ENCODE measurements at places on chromosomes 4 and X.

DNA sequence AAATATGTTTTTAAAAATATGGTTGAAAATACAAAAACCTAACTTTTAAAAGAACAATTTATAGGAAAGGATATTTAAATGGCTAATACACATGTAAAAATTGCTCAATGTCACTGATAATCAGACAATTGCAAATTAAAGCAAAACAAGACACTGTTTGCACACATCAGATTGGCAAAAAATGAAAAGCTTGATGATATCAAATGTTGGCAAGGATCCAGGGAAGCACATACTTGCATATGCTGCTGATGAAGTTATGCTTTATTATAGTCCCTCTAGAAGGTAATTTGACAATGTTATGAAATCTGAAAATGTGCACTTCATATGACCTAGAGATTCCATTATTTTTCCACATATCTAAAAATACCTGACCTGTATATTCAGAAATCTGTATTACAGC is 45.7 kb upstream of the EPGN start:
- DNase-seq: no peak

DNA sequence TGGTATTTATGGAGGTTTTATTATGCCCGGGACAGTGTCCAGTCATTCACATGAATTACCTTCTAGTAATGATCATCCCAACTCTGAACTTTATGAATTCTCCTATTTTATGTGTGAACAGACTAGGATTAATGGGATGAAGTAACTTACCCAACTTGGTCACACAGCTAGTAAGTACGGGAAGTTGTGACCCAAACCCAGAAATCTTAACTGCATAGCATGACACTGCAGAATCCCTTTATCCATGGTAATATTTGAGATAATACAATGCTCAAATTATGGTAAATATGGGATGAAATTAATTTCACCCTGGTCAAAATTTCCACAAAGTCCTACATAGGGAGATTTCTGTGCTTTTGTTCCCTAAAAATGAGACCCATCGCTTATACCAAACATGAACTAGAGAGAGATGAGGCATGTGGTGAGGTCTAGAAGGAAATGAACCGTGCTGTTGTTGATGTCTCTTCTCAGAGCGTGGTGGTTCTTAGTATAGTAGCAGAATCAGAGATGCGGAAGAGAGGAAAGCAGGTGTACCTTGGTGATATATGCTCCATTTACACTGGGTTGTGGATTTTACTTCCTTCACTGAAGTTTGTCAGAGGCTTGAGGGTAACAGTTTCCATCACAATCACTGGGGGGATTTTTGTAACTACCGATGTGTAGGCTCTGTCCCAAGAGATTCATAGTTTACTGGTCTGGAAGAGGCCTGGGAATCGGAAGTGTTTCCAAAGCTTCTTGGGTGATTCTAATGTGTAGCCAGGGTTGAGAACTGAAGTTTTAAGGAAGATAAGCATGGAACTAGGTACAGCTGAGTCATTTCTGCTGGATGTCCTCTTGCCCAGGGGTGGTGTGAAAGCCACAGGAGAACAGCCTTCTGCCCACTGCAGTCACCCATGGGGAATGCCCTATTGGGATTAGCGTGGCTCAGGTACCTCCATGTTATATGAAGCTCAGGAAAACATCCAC is 30.2 kb upstream of the FAM9C start:
- no peak for DNase-seq

DNA sequence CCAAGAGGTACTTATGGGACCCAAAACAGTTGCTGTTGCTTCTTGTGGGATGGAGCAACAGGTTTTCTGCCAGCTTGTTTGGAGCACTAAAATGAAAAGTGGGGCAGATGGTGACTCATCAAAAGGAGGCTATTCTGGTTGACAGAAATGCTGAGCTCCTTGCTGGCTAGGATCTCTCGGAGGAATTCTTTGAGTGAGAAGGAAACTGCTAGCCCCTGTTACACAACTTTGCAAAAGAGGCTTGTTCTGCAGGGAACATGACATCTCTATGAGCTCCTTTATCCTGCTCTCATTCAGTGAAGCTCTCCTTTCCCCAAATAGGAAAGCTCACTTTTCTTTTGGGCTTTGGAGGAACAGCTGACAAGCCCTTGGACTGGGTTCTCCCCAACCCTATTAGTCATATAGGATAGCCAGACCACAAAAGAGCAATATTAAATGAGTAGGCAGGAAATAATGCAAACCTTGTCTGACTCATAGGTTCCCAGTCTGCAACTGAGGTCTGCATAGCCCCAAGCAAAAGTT is 108.3 kb downstream of the CDS1 start:
- DNase-seq: no peak

DNA sequence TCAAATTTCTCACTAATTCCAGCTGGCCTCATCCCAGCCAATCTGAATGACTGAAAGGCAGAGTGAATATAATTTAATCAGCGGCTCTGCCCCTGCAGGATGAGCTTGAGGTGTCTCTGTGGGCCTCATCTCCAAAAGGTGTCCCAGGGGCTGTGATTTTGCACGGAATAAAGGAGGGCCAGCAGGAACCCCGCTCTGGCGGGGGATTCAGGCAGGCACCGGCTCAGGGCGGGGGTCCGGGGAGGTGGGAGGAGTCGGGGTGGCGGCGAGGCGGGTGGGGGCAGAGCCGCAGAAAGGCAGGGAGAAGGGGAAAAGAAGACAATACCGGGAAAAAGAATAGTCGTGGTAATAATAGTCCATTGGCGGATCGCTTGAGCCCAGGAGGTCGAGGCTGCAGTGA is 16.0 kb upstream of the ERCC6L start:
- no peak for DNase-seq

DNA sequence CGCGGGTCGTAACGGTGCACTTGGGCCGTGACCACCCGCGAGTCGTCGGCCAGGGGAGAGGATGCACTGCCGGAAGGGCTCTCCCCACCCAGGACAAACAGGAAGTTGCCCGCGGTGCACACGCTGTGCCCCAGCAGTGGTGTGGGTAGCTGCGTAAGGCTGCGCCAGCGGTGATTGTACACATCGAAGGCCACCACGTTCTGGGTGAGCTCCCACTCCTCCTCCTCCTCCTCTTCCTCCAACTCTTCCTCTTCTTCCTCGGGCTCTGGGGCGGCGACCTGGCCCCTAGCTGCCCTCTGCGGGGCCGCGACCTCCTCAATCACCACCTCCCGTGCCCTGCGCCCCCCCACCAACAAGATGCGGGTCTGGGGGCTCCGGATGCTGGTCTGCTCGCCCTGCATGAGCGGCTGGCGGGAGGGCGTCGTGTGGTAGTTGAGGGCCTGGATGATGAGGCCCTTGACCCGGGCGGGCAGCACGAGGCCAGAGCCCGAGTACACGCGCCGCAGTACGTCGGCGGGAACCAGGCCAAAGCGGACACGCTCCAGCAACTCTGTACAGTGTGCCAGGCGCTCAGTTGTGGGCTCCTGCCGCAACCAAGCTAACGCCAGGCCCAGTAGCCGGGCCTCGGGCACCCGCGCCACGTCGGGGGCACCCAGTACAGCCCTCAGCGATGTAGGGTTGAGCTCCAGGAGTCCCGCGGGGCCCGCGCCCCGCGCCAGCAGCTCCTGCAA is 1.4 kb downstream of the KLHL34 start:
- no peak for DNase-seq

GRCh38 chr4:7938609-7939376 is 868 bp downstream of the AFAP1 start:
- peak; percentile 35 for DNase-seq

- no peak for DNase-seq
These were observed 387.3 kb upstream of the TECRL start for GRCh38 chr4:64796581-64796980.

DNA sequence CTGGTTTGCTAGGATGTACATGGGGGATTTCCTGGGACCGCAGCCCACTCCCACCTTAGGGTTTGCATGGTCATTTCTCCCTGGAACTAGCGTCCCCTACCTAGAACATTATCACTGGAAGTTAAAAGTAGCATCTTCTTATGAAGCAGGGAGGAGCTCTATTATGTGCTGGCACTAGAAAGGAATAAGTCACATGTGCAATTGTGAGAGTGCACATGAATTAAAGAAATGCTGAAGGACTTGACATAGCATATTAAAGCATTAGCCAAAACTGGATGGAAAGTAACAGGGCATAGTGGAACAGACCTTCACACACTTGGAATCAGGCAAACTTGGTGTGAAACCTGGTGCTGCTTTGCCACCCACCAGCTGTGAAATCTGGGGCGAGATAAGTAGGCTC is 2.7 kb downstream of the EXOC1L start:
- no peak for DNase-seq

GRCh38 chr4:75235359-75235951 is 278.7 kb downstream of the RCHY1 start:
- DNase-seq: no peak

DNA sequence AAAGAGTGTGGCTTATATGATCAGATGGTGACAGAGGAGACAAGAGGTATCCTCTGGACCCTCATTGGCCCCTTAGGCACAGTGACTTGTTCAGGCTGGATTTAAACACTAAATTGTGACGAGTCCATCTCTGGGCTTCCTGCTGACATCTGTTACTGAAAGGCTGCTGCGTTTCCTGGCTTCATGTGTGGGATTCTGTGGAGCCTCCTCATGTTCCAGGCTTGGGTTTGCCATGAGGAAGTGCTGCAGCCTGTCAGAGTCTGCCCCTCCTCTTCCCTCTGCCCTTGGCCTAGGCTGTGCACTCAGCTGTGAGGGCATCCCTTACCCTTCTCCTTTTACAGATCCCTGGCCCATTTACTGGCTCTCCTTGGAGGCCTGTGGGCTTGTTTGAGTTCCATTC is 159.1 kb upstream of the TTC29 start:
- DNase-seq: no peak

GRCh38 chrX:82742351-82742750 is 765.7 kb upstream of the POU3F4 start:
- DNase-seq: no peak

GRCh38 chr4:158274636-158275035 is 64.3 kb downstream of the TMEM144 start:
- DNase-seq: no peak

GRCh38 chrX:16145656-16146055 is 21.6 kb upstream of the MAGEB17 start:
- DNase-seq: no peak

GRCh38 chr4:5863461-5864113 is 29.3 kb downstream of the CRMP1 start:
- DNase-seq: no peak

DNA sequence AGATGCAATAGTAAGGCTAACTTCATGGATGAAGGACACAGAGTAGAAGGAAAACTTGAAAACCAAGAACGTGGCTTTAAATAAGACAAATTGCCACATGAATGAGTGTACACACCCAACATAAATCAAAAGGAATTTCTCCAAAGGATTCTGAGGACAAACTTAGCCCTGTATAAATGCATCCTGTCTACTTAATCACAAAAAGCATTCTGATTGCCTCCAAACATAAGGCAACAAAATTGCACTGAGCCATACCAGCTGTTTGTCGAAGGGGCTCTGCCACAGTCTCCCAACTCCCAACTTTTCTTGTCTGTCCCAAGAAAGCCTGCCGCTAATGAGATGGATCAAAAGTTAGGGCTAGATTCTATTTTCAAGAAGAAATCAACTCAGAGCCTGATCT is 194.3 kb downstream of the SOWAHB start:
- no peak for DNase-seq

DNA sequence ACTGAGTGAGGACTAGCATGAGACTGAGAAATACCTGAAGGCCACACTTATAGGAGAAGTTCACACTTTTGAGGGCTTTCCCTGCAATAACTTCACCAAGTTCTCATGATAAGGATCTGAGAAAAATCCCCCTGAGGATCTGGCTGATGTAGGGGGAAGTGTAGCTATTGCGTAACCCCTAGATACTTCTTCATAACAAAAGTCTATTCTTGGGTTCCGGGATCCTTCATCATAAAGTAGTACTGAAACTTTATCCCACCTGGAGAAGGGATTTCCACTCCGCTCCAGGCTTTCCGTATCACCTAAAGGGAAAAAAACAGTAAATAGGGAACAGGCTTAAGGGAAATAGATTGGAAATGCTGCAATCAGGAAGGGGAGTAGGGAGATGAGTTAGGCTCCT is 13.3 kb downstream of the USP27X start:
- no peak for DNase-seq

DNA sequence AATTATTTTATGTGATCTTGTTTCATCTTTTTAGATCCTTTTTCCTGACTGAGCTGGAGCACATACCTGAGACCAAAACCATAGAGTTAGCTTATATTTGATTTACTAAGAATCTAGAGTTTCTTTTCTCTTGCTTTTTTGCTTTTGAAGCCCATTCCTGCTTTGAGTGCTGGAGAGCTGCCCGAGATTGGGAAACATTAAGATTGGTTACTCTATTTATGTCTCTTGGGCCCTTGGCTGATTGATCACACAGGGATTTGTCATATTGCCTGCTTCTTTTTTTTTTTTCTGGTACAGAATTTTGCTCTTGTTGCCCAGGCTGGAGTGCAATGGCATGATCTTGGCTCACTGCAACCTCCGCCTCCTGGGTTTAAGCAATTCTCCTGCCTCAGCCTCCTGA is 73.9 kb downstream of the REPS2 start:
- no peak for DNase-seq

GRCh38 chr4:113610537-113610936 is 151.0 kb downstream of the CAMK2D start:
- no peak for DNase-seq

GRCh38 chr4:177267911-177268310 is 41.8 kb upstream of the NEIL3 start:
- DNase-seq: no peak

All from body of pancreas (tissue), 4 donors.